Common myeloid progenitor, CD34-positive (primary cell): ENCODE measurements at places on chromosomes 12 and 14.

- no peak for DNase-seq
Measured at GRCh38 chr14:19799880-19800279, 3.7 kb upstream of the OR4N2 start.

DNA sequence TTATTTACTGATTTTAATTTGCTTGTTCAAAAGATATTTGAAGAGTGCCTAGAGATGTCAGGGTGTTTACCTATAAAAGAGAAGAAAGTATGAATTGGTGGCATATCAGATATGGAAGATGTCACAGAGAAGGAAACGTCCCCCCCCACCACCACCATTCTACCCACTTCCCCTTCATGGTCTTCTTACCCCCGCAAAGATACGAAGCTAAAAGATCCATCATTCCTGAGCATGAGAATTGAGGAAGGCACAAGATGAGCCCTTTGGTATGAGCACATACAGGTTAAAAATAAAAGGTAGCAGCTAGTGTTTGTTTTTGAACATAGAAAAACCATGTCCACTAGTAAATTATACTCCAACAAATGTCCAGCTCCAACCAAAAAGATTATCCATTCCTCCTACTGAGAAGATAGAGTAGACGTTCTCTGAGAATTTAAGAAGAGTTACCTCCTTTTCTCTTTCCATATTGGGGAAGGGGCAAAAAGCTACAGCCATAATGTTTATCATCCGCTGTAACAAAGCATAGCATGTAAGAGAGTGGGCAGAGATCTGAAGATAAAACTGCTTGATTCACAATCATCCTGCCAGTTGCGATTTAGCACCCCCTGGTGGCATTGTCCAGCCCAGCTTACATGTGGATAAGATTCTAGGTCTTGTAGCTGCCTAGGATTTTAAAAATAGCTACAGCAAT lies 29.1 kb downstream of the NFYB start:
- peak; percentile 88 for DNase-seq

GRCh38 chr12:66550626-66551025 lies 128.2 kb downstream of the GRIP1 start:
- DNase-seq, result no peak

DNA sequence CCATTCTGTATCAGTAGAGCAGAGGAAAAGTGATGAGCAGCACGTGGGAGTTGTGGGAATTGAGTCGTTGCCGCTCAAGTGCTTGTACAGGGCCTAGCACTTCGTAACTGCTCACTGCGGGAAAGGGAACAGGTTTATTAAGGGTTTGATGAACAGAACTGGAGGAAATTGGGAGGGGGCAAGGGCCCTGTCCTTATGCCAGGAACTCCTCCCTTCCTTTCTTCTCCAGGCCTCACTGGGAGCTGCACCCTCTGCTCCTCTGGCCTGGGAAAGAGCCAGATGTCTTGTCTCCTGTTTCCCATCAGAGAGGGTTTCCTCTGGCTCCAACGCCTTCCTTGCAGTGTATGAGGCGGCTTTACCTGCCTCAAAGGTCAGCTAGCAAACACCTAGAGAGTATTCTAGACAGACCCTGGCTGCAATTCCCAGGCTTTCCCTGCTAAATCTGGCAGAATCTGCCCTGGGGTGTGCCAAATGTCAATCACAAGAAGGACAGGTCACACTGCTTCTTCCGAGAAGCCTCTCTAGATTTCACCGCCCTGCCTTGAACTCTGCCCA lies 78.4 kb downstream of the NTF3 start:
- DNase-seq, result no peak

GRCh38 chr12:122724641-122725243 lies 5.9 kb downstream of the HCAR1 start:
- DNase-seq, result no peak

DNA sequence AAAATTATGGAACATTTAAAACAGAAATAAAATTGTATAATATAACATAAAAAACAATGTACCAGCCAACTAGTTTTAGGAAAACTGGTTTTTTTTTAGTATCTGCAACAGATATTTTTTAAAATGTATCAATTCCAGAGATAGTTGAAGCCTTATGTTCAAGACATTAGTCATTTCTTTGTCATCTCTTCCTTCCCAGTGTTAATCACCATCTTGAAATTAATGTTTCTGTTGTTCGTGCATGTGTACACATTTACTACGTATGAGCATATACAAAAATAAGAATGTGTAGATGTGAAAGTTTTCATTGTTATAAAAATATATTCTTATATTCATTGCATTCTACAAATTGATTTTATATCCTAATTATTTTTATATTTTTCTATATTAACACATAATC lies 1062.1 kb downstream of the SLC6A15 start:
- no peak for DNase-seq
